ENCODE measurements at places on chromosomes 7 and 10.

- DNase-seq = no peak
Observed at GRCh38 chr7:38229884-38230642, 43.4 kb downstream of the TARP start.

DNA sequence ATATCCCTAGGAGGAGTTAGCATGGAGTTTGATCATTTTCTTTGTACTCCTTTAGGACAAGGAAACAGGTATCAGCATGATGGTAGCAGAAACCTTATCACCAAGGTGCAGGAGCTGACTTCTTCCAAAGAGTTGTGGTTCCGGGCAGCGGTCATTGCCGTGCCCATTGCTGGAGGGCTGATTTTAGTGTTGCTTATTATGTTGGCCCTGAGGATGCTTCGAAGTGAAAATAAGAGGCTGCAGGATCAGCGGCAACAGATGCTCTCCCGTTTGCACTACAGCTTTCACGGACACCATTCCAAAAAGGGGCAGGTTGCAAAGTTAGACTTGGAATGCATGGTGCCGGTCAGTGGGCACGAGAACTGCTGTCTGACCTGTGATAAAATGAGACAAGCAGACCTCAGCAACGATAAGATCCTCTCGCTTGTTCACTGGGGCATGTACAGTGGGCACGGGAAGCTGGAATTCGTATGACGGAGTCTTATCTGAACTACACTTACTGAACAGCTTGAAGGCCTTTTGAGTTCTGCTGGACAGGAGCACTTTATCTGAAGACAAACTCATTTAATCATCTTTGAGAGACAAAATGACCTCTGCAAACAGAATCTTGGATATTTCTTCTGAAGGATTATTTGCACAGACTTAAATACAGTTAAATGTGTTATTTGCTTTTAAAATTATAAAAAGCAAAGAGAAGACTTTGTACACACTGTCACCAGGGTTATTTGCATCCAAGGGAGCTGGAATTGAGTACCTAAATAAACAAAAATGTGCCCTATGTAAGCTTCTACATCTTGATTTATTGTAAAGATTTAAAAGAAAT is 4.8 kb downstream of the BAMBI start:
- DNase-seq = no peak

DNA sequence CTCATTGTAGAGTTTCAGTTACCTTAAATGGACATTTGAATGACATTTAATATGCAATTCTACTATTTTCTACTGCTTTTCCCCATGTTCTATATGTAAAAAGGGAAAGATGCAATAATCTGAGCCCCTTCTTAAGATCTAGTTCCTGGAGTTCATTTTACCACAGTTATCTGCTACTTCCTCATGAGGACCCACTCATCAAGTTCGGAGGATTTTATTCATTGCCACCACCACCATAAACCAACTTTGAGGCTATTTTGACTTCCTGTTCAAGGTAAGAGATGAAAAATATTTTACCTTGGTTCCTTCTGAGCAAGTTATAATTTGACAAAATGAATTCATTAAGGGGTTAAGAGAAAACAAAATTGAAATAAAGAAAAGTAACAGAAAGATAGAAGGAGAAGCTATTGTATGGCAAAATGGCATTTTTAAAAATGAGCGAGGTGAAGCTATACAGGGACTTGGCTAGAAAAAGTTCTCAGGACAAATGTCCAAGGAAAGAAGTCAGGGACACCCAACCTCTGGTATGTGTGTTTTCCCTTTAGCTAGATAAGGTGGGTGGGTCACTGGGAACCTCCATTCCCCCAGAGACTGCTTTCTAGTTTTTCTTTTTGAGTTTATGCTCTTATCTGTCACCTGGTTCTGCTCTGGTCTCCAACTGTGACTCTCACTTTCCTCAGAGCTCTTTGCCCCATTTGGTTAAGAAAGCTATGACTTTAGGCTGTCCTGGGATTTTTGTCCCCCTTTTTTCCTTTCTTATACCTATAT is 14.9 kb upstream of the FAM3C start:
- no peak for DNase-seq

DNA sequence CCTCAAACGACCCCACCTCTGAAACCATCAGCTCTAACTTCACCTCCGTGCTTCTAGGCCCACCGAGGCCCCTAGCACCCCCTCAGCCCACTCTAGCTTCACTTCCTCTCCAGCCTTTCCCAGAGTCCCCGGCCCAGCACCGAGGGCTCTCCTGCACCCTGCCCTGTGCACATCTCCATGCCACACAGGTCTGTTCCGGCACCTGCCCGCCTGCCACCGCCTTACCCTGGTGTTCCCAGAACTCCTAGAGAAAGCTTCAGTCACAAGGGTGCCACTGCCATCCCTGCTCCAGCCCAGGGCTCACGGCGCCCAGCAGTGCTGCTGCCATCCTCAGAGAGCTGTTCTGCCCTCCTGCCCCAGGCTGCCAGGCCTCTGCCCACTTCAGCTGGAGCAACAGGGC is 61.3 kb upstream of the INSIG1 start:
- no peak for DNase-seq

- no peak for DNase-seq
Observed at GRCh38 chr7:97731736-97732564, at the start of gene TAC1. TAC1 (plus strand) TSS chr7:97732086; CDS start chr7:97732613, 527 bp downstream.

- no peak for DNase-seq
Observed at GRCh38 chr10:11557967-11558366, 53.5 kb downstream of the USP6NL start.

DNA sequence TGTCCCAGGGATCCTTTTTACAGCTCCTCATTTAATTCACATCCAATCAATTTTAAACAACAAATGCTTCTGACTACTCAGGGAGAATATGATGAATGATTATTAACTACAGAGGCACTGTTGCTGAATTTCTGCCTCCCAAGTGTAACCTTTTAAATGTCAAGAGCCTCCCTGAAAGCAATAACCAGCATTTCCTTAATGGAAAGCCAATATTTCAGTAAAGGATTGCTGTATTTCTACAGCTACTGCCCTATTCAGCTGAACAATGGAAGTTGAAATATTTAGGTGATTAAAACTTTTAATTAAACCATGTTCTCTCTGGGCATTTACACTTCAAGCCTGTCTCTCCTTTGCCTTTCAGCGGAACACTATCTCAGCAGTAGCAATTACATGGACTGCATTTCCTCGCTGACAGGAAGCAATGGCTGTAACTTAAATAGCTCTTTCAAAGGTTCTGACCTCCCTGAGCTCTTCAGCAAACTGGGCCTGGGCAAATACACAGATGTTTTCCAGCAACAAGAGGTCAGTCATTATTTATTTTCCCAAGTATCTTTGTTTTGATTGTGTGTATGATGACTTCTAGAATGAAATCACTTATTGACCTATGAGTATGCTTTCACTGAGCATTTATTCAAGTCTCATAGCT is 304.7 kb downstream of the BICC1 start:
- DNase-seq = no peak

DNA sequence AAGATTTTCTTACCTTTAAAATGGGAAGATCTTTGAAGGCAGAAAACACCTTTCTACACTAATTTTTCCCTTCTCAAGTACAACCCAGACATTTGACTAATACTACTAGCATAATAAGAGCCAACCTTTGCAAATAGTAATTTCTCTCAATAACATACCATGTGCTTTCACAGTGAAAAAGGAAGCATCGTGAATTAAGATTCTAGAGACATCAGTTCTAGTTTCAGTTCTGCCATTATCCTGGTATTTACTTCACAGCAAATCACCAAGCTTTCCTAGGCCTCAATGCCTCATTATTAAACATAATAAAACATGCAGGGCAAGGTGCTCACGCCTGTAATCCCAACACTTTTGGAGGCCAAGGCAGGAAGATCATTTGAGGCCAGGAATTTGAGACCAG is 24.9 kb downstream of the GSAP start:
- DNase-seq = no peak

DNA sequence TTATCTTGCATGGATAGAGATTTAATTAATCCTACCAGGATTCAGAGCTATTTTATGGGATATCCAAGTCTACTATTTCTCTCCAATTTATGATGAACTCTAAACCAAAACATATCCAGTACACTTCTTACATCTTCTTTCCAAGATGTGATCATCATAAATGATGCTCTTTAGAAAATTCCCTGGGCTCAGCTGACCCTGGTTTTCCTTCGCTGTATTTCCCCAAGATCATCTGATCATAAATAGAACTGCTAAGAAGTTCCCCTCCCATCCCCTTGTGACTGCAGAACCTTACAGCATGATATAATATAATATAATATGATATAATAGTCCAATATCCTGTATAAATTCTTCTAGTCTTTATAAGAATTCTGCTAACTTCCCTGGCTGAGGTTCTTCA is 114.6 kb upstream of the LYZL2 start:
- DNase-seq = no peak

GRCh38 chr10:18486438-18486837 is 164.9 kb downstream of the NSUN6 start:
- no peak for DNase-seq

DNA sequence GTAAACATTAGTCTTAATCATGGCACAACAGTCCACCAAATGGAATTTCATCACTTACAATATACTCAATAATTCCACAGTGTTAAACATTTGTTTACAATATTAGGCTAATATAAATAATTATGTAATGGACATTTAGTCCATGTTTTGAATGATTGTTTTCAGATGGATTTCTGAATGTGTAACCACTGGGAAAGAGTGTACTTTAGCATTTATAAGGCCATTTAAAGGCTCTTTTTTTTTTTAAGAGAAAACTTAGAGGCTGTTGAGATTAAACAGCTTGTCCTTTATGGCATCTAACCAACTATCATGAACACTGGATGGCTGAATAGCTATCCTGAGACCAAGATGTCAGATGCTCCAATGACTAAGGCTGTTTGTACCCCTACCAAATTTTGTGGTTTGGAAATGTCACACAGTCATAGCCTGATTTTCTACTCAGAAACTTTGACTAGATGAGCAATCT is 248.3 kb upstream of the GLI3 start:
- no peak for DNase-seq

- DNase-seq = no peak
Observed at GRCh38 chr10:63554657-63555056, 33.5 kb downstream of the REEP3 start.

- no peak for DNase-seq
Observed at GRCh38 chr10:64363687-64364086, 842.5 kb downstream of the REEP3 start.

DNA sequence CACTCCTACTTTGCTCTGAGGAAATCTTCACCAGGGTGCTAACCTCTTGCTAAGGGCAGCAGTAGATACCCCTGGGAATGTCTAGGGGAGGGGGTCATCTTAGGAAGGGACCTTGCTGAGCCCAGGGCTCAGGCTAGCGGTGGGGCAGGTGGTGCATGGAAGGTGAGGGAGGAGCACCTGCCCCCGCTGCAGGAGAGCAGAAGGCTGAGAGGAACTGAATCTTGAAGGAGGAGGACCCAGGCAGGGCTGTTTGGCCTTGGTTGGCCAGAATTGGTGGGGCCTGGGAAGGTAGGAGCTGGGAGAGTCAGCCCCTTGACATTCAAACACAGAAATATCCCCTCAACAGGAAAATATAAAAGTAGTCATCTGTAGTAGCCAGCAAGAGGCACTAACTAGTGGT is 7.0 kb downstream of the CALHM3 start:
- no peak for DNase-seq

DNA sequence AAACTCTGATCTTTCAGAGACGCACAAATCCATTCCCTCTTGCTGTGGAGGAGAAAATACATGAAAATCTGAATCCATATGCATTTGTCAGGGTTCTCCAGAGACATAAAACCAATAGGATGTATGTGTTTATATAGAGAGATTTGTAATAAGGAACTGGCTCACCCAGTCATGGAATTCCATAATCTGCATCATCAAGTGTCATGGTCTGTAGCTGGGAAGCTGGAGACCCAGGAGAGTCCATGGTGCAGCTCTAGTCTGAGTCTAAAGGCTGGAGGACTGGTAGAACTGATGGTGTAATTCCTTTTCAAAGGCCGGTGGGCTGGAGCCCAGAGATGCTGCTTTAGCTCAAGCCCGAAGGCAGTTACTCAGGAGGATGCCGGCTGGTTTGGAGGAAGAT is 134.0 kb downstream of the TCF7L2 start:
- no peak for DNase-seq

GRCh38 chr10:98144985-98145384 is 10.5 kb downstream of the R3HCC1L start:
- no peak for DNase-seq

GRCh38 chr7:47283497-47284131 is 298.3 kb downstream of the TNS3 start:
- DNase-seq = no peak

DNA sequence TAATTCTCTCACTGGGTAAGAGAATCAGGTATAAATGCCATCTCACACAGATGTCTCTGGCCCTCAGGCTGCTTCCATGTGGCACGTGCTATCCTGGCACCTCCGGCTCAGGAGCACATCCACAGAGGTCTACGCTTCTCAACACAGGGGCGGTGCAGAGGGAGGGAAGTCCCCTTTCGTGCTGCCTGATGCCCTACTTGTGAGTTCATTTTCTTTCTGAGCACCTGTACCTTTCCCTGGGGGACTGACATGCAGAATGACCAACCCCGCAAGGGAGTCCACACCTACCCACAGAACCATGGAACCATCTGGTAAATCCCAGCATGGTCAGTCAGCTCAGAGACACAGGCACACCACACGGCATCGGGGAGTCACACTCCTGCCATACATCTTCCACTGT is 99.0 kb upstream of the SAMD8 start:
- DNase-seq = no peak

DNA sequence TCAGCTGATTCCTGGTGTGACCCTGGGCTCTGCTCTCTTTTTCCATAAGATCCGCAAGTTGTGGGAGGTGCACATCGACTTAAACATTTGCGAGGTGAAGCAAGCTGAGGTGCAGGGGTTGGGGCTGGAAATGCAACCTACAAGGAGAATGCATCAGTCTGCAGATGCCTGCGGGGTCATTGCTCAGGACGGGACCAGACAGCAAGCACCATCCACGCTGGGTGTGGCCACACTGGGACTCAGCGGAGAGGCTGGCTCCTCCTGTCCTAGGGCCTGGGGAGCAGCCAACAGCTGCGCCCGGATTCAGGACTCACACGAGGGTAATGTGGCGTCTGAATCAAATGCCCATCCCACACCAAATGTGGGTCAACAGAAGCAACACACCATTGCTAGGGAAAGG is 33.8 kb downstream of the STK32C start:
- DNase-seq = no peak

DNA sequence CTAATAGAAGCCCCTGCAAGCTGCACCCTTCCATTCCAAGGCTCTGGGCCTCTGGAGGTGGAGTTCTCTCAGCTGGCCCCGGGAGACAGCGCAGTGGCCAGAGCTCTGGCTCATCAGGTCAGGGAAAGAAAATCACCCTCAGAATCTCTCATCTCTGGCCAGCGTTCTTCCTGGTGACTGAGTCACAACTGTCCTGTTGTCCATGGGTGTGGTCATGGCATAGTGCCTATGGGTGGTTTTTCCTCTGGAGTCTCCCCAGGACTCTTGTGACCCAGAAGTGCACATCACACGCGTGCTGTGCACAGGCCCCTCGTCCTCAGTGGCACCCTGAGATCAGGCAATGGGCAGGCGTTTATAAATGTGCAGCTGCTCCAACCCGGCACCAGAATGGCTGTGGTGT is 27.4 kb upstream of the FXYD4 start:
- DNase-seq = no peak

- DNase-seq = no peak
Observed at GRCh38 chr7:24910551-24911212, 69.3 kb downstream of the OSBPL3 start.

GRCh38 chr7:104035351-104035750 is 45.9 kb upstream of the RELN start:
- DNase-seq = no peak

- no peak for DNase-seq
Observed at GRCh38 chr7:100802951-100803350, 24.4 kb downstream of the EPHB4 start.
